ENCODE measurements at places on chromosomes 5 and 9.
A peak's percentile ranks its signal among the peaks of the same experiment; 100 is the strongest.

GRCh38 chr5:82513738-82514137, 235.6 kb upstream of the RPS23 start:
- no peak for DNase-seq

- no peak for DNase-seq
These were observed 121.8 kb downstream of the FAM170A start for GRCh38 chr5:119750887-119751733.

DNA sequence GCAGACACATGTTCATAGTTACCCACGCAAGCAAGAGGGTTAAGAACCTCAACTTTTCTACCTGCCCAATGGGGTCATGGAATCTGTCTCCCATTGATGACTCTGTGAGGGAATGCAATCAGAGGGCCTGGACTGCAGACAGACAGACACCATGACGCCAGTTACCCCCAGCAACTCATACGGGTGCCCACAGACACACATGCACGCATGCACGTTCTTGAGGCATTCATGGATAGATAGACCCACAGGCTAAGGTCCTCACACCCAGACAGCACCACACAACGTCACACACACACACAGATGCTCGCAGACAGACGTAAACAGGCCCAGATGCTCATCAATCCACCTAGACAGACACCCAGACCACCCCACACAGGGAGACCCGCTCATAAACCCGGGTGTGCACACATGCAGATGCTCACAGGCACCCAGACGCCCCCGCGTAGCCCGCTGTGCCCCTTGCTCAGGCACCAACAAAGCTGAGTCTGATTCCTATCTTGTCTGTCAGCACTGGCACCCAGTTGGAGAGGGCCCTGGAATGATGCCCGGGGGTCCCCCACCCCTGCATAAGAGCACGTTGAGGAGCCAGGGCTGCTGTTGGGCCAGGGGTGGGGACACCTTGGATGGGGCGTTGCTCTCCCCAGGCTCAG, 23.6 kb downstream of the LHX2 start:
- no peak for DNase-seq

DNA sequence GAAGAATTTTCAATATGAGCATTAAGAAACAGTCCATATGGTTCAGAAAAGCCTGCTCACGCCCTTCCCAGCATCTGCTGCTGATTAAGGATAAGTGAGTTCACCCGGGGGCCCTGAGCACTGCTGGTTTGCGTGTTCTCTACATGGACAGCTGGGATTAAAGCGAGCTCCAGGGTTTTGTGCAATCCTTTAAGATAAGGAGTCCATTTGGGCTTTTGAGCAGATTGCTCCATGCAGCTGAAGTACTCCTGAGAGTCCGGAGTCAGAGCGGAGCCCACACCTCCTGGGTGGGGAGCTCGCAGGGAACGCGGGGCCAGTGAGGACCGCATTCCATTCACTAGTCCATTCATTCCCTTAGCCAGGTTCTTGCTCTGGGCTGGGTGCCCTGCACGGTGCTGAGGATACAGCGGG, 149.3 kb upstream of the COL5A1 start:
- DNase-seq = peak; percentile 88

- no peak for DNase-seq
These were observed 13.8 kb downstream of the WWC1 start for GRCh38 chr5:168305281-168305680.

Measured in right cardiac atrium (tissue), 5 donors.